ENCODE measurements at places on chromosomes 12 and 14.

DNA sequence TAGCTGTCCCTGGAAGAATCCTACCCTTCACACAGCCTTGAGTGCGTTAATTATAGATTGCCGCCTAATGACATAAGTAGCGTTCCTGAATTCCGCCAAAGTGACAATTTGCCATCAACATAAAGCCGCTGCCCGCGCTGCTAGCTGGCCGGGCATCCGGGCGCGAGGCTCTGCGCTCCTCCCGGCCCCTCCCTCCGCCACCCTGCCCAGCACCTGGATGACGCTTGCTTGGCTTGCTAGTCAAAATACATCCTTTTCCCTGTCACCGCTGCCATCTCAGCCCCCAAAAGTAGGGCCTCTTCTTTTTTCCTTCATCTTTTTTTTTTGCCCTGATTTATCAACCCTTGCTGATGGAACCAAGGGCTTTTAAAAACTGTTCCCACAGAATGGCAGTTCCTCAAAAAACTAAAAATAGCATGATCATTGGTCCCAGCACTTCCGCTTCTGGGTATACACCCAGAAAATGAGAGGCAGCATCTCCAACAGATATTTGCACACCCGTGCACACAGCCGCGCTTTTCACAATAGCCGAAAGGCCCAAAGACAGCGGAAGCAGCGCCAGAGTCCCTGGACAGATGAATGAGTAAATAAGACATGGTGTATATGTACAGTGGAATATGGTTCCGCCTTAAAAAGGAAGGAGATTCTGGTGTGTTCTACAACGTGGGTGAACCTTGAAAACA, 235.2 kb downstream of the BCL11B start:
- no peak for DNase-seq

GRCh38 chr12:107612508-107612907, 73.1 kb upstream of the PWP1 start:
- DNase-seq: no peak

GRCh38 chr14:76759589-76759988, 1.7 kb upstream of the VASH1 start:
- no peak for DNase-seq

DNA sequence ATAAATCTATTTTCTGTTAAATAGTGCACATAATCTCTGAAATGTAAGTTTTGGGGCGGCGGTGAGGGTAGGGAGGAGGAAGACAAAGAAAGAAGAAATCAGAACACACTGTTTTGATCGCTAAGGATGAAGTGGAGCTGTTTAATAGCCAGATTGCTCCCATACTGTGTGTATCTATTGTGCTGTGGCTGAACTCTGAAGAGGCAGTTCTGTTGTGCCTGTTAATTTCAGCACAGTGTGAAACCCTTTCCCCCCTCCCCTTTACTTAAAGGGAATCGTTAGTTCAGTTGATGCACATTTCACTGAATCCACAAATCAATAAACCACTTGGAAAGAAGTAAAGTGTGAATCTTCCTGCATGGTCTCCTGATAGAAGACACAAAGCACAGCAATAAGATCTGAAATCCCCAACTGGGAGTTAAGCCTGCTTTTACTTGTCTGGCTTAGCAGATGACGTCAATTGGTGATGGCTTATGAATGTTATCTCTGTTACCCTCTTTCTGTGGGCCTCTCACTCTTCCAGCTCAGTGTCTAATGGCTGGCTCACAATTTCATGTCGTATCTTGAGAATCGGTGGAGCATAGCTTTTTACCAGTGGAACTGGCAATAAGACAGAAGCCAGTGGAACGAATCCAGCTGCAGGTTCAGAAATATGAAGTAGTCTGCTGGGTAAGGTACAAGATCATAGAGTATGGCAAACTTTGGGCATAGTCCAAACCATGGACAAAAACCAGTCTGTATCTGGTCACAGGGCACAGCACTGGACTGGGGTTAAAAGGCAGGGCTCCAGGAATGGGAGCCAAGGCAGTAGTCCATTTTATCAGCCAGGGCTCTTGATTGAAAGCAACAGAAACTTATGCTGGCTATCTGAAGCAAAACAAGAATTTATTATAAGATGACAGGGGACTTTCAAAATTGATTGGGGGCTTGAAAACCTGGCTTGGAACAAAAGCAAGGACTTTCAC, 413.5 kb upstream of the SEL1L start:
- DNase-seq: no peak

- DNase-seq: no peak
Observed at GRCh38 chr14:79840103-79840502, 371.2 kb downstream of the DIO2 start.

DNA sequence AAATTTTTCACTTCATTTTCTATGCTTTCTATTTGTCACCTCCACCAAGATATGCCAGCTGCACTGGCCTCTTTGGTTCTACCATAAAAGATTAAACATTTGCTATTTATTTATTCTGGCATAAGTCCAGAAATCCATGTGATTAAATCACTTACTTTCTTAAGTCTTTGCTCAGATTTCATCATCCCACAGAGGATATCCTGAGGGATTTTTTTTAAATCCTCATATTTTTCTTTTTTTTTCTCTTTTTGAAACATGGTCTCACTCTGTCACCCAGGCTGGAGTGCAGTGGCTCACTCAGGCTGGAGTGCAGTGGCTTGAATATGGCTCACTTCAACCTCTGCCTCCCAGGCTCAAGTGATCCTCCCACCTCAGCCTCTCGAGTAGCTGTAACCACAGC, 645.4 kb upstream of the ATXN7L3B start:
- no peak for DNase-seq

DNA sequence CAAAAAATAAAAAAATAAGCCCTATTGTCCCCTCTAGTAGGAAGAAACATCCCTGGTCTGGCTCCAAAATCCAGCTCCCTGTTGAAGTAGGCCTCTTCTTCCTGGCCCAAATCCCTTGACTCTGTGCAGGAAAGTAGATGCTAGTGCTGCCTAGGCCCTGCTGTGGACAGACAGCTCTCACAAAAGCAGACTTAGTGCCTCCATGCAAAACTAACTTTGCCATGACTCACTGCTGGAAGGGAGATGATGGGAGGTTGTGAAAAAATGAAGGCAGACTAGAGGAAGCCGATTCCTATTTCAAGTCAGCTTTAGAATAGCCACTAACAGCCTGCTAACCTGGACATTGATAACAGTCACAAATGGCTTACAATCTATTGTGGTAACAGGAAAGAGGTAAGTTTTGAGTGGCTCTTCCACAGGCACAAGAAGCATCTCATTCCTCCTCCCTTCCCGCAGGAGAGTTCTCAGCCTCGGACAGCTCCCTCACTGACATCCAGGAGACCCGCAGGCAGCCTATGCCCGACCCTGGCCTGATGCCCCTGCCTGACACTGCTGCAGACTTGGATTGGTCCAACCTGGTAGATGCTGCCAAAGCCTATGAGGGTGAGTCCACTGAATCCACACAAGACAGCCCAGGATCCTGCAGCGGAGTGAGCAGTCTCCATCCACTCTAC, 198.9 kb upstream of the RGS6 start:
- DNase-seq: no peak

GRCh38 chr12:31322801-31323207, 3.1 kb downstream of the SINHCAF start:
- DNase-seq: no peak

DNA sequence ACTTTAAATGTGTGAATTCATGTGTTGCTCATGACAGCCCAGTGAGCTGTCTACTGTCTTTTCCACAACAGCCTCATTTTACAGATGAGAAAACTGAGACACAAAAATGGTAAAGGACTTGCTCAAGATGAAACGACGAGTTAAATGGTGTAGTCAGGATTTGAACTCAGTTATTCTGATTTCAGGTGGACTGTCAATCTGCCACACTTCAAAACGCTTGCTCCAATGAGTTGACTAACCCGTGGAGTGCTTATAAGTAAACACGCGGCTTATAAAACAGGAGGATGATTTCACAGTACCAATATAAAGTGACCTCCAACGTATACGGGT, 652 bp upstream of the POLE2 start:
- no peak for DNase-seq

DNA sequence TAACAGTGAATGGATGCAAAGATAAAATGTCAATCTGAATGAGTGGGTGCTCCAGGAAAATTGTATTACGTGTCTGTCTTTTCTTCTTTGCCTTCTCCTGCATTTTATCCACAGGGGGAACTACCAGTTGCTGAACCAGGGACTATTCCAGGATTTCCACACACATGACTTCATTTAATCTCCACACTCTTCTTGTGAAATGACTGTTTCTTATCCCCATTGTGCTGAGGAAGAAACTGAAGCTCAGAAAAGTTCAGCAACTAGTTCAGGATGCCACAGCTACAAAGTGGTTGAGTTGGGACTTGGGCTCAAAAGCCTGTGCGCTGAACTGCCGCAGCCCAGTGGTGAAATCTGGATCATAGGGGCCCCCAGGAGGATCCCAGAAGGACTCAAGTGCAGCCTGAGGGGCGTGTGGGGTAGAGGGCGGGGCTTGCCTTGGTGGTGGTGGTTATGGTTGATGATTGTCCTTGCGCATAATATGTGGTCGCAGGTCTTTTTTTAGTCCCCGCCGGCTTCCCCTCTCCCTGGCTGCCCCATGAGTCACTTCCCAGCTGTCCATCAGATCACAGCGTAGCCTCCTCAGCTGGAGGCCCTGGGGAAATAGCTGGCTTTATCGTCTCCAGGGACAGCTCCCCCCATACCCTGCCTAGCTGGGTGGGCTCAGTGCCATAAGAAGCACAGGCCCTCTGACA, 235.2 kb upstream of the CRY1 start:
- DNase-seq: no peak
